ENCODE measurements at places on chromosomes 3 and 15.

DNA sequence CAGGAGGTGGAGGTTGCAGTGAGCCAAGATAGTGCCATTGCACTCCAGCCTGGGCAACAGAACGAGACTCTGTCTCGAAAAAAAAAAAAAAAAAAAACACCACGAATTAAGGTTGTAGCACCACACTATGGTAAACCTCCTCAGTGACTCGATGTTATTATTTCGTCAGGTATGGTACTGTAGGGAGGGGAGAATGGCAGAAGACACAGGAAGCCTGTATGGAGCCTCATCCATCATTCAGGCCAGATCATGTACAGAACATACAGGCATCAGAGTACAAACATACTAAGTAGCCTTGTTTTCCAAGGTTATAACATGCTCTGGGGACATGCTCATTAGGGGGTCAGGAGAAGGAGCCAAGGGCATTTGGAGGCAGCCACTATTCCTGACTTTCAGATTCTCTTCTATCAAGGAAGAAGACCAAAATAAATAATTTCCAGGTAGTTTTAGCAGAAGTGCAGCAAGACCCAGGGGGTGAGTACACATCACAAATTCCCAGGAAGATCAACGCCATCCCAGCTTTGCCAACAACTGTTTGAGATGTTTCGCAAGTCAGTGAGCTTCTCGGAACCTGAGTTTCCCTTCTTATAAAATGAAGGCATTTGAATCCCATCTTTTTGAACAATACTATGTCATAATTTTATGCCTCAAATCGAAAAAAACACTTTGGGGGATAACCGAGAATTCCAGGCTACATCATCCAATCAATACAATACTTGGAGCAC lies 79.8 kb downstream of the FOXP1 start:
- DNase-seq: peak; percentile 93

GRCh38 chr3:159669766-159670165 lies 318.9 kb upstream of the IL12A start:
- no peak for DNase-seq

GRCh38 chr3:149160754-149161300 lies 31.4 kb downstream of the HPS3 start:
- no peak for DNase-seq

GRCh38 chr3:142211034-142211433 lies 14.4 kb downstream of the GK5 start:
- DNase-seq: peak; percentile 19

GRCh38 chr3:150995510-150995909 lies 23.0 kb upstream of the CLRN1 start:
- no peak for DNase-seq

- DNase-seq: no peak
These were observed 1.2 kb downstream of the CCDC9B start for GRCh38 chr15:40339621-40339945.

DNA sequence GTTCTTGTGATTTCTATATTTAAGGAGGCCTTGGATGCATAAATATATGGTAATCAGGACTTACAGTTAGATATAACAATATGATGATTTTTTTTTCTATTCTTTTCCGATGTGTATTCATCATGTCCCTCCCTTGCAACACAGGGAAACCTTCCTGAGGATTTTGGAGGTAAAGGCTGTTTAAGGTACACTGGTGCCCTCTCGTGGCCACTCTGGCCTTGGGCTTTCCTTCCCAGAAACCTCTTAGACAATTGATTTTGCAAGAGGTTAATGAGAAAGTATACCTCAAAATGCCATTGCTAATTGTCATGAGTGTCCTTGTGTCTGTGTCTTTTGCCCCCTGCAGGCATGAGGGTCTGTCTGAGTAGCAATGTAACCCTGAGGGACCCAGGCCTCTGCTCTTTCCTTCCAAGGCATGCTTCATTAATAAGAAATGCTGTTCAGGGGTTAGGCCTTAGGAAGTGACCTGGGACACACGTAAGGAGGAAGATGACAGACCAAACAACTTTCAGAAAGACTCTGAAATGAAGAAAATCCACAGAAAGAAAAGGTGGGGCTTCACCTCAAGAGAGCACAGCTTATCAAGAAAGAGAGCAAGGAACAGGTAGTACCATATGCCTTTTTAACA lies 70.3 kb upstream of the PPP2R3A start:
- peak; percentile 89 for DNase-seq

Measured in fibroblast of mammary gland (primary cell).